Mucosa of descending colon (tissue), 3 donors: ENCODE measurements at places on chromosomes 2 and 18. TPM values are rescaled to one million over a fixed set of nuclear protein-coding genes. Genes with fewer than 3 reads are reported as not detected.
A peak's percentile ranks its signal among the peaks of the same experiment; 100 is the strongest.

Gene TACR1
- 1.2 TPM for total RNA-seq

Gene PMAIP1
- total RNA-seq = 2.1 TPM

Gene NYAP2
- not detected for total RNA-seq

Gene VWA3B
- total RNA-seq = 2.8 TPM

Gene TBR1
- total RNA-seq = not detected

Gene XDH
- 40.7 TPM for total RNA-seq

DNA sequence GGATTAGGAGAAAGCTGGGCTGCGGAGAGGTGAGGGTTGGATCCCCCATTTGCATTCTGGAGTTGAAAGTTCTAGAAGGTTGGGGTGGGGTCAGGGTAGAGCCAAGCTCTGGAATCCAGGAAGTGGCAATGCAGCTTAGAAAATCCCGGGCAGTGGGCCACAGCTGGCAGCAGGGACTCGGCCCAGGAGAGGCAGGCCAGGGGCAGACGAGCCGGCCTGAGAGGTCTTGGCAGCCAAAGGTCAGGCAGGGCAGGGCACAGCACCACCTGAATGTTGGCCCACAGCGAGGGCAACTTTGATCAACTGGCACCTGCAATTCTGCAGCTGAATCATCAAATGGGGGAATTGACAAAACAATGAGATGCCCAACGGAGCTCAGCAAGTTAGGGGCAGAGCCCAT lies 139.2 kb downstream of the INHBB start:
- no peak for DNase-seq

GRCh38 chr2:170145191-170145590 lies 32.8 kb upstream of the MYO3B start:
- DNase-seq = no peak

GRCh38 chr2:24276349-24276899 lies 83.9 kb downstream of the ITSN2 start:
- no peak for DNase-seq

DNA sequence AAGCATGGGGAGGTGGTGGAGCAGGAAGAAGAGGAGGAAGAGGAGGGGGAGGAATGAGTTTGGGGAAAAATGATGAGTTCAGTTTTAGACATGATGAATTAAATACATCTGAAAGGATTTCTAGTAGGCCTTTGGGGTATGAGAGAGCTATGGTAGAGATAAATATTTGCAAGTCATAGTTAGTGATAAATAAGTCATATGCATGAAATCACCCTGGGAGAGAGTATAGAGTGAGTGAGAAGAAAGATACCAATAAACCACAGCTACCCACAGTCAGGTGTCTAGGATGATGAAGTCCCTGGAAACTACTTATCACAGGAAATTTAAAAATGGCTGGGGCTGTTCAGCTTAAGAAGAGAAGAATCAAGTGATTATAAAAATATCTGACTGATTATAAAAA lies 240.5 kb downstream of the RDH14 start:
- DNase-seq = no peak

GRCh38 chr2:128362176-128362888 lies 43.7 kb upstream of the HS6ST1 start:
- no peak for DNase-seq

GRCh38 chr2:8258406-8258805 lies 423.4 kb upstream of the ID2 start:
- DNase-seq = no peak

DNA sequence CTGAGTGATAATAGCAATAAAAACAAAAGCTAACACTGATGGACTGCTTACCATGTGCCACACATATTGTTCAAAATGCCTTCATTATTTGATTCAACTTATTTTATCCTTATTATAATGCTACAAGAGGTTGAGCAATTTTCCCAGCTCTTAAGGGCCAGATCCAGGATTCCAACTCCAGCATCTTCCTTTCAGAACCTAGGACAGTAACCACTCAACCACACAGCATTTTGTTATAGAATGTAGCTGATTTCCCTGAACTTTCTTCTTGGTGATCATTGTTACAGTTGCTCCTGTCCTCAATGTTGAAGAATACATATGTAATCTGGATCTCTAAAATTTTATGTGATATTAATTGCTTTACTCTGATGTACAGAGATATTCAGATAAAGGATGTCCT lies 341.7 kb downstream of the PIK3C3 start:
- no peak for DNase-seq

GRCh38 chr2:38245114-38245641 lies 131.9 kb downstream of the ATL2 start:
- no peak for DNase-seq

- DNase-seq = no peak
Observed at GRCh38 chr18:34866739-34867138, 156.6 kb downstream of the DTNA start.

DNA sequence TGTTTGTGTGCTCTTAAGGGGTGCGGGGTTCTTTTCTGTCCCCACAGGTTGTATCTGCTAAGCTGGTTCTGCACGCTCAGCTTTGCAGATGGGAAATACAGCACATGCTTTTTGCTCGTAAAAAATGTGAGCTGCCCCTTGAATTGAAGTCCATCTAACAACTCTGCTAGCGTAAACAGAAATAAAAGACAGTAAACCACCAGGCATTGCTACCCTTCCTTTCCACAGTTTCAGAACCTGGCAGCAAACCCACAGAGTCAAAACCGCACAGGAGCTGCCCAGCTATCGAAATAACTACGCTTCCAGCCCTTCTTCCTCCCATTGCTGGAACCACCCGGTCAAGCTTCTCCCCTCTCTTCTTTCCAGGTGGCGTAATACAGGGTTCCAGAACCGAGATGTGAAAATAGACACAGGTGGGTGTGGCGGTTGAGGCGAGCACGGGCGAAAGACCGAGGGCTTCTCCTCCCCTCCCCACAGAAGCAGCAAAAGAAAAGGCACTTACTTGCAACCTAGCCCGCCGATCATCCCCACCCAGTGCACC lies 479 bp downstream of the SCN9A start:
- DNase-seq = no peak

GRCh38 chr2:53356291-53356905 lies 411.2 kb upstream of the CHAC2 start:
- no peak for DNase-seq

GRCh38 chr2:119856469-119856901 lies 96.8 kb downstream of the PTPN4 start:
- DNase-seq = no peak

DNA sequence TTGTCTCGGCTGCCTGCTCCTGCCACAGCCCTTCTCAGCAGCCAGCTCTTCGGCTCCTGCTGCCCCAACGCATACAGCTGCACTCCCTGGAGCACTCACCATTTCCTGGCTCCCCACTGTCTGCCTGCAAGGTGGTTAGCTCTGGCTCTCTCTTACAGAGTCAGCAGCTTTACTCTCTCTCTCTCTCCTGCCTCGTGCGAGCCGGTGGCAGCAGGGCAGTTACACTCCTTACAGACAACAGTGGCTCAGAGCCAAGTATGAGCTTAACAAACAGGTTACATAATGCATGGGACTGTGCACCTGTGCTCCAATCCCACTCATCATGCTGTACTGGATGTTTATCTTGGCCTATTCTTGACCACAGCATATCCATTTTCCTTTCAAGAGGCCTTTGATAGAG lies 47.4 kb upstream of the DNAJC10 start:
- peak; percentile 6 for DNase-seq
